ENCODE measurements at places on chromosomes 2 and 18.

DNA sequence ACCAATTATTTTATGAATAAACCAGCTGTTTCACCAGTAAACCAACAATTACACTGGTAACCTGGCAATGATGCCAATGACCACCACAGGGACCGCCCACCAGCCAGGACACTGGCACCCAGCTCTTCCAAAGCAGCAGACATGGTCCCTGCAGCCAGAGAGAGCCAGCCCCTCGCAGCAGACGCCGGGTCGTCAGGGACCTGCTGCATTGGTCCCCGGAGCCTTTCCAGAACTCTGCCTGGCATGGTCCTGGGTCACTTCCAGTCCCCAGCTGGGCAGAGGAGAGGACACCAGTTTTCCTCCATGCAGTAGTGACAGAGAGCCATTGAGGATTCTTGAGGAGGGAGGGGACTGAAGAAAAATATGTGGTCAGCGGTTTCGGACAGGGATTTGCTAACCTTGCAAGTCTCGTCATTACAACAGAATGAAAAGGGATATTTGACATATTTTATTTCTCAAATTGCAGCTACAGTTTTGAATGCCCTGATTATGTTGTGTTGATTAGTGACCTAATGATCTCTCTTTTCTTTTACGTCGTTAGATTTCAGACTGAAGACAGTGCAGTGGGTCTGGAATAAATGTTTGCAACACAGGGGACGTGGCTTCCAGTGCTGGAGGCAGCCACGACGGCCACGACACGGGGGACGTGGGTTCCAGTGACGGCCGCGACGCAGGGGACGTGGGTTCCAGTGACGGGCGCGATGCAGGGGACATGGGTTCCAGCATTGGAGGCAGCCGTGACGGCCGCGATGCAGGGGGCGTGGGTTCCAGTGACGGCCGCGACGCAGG, 154.5 kb downstream of the TPO start:
- no peak for DNase-seq

- DNase-seq = peak; percentile 24
These were observed at the start of gene NCK2 for GRCh38 chr2:105744909-105745853. NCK2 (plus strand) TSS chr2:105744912; CDS start chr2:105855064, 110,152 bp downstream.

DNA sequence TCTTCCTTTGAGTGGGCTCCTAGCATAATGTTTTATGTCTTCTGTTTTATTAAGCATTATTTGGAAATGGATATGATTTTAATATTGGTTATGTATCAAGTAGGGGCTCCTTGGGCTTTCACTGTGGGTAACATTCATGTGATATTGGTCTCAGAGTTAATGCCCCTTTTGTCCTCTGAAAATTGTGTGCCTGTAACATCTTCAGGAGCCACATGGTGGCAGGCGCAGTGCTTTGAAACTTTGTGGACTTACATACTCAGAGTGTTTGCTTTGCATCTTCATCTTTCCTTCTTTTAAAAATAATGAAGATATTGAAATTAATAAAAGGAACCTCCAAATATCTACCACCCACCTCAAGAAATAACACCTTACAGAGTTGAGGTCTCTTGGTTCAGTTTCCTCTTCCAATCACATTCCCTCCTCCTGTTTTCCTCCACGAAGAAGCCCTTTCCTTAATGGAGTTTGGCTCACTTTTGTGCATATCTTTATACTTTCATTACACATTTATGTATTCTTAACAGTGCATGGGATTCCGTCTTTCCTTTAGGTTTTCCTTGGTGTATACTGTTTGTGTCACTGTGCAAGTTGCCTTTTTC, 73.5 kb downstream of the LIMS1 start:
- peak; percentile 33 for DNase-seq

GRCh38 chr18:10377956-10378355, 76.5 kb upstream of the APCDD1 start:
- no peak for DNase-seq

DNA sequence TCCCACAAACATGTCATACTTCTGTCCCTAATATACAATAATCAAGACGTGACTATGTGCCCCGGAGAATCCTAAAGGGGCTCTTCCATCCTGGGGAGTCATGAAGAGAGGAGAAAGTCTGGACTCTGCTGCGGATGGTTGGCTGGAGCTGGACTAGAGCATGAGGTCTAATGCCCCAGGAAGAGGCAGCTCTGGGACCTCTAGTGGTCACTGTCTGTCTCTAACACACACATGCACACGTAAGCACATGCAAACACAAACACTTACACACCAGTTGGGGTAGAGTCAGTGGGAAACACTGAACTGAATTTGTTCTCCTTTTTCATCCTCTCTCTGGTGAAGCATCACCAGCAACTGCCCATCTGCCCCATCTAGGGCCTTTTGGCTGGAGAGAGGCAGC, 271.6 kb downstream of the TDRD15 start:
- no peak for DNase-seq

- no peak for DNase-seq
These were observed 2.9 kb upstream of the BCL2L11 start for GRCh38 chr2:111117598-111118480.

DNA sequence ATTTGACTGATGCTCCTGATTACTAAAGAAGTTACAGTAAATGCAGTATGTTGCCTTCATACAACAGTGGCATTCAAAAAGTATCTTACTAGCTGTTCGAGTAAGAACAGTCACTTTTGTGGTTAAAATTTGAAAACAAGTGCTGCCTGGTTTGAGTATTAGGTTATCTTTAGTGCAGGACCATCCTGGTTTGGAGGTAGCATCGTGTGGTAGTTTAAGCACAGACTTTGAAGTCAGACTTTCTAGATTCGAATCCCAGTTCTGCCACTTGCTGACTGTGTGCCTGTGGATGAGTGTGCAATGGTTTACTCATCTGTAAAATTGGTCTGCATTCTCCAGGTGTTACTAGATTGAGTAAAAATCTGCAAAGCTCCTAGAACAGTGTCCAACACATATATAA, 96.8 kb downstream of the SGPP2 start:
- DNase-seq = no peak

- DNase-seq = no peak
These were observed 54.8 kb upstream of the DOCK10 start for GRCh38 chr2:225097035-225097434.

- DNase-seq = no peak
These were observed 25.9 kb downstream of the BOK start for GRCh38 chr2:241584436-241584835.

GRCh38 chr2:100246163-100247145, 75.8 kb downstream of the LONRF2 start:
- no peak for DNase-seq

GRCh38 chr18:9708057-9708433, at the start of gene RAB31:
RAB31 (plus strand) TSS chr18:9708301; CDS start chr18:9708406, 105 bp downstream.
- DNase-seq = no peak

- no peak for DNase-seq
These were observed 76.3 kb upstream of the GALNT3 start for GRCh38 chr2:165870346-165870745.

DNA sequence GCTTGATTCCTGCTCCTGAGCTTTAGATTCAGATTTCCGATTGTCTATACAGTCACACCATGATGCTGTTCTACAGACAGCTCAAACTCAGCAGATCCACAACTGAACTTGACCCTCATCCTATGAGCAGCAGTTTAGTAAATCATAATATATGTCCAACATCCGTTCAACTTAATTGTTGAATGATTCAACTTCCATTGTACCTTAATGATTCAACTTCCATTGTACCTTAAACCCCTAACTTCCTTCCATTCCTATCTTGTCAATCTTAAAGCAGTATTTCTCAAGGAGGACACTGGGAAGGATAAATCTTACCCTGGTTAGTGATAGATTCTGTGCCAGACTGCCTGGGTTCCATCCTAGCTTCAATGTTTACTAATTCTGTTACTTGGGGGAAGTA, 60.1 kb downstream of the PIGN start:
- no peak for DNase-seq

- no peak for DNase-seq
These were observed 57.5 kb downstream of the MCFD2 start for GRCh38 chr2:46857871-46858701.

DNA sequence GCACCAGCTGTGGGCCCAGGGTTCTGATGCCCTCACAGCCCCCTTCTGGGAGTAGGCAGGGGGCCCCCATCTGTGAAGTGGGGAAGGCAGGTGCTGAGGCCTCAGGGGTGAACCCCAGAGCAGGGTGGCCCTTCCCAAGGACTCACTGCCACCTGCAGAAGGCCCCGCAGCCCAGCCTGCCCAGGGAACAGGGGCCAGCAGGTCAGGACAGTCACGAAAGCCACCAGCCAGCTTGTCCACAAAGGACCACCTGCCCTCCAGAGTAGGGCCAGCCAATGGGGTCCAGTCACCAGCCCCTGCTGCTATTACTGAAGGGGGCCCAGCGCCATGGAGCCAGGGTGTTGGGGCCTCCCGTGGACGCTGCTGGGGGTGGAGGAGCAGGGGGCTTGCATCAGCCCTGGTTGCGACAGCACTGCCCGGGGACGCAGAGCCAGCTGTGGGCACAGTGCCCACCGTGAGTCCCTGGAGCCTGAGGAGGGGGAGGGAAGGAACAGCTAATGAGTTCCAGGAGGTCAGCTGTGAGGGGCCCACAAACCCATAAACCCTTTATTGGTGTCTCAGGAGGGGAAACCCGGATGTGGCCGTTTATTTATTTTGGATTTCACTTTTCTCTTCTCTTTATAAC, 11.5 kb upstream of the SNED1 start:
- no peak for DNase-seq

DNA sequence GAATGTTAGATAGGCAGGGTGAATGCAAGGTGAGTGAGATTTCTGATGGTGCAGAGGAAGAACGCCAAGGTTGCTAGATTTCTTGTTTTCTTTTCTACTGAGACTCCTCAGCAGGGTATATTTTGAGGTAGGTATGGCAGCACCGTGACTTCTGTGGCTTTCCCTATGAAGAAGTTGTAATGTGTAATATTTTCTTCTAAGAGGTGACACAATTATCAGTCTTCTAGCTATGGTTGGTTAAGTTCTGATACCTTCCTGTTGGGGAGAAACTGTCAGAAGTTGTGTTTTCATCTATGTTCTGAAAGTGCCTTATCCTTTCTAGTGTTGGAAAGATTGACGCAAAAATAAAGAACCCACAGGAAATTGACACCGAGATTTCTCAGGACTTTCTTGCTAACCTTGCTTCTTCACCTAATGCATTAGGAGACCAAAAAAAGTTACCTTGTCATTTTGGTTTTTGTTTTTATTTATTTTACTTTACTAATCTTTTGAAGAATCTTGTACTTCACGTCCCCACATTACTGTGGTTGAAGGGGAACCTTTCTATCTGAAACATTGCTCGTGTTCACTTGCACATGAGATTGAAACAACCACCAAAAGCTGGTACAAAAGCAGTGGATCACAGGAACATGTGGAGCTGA, 11.9 kb downstream of the IL18R1 start:
- DNase-seq = no peak

DNA sequence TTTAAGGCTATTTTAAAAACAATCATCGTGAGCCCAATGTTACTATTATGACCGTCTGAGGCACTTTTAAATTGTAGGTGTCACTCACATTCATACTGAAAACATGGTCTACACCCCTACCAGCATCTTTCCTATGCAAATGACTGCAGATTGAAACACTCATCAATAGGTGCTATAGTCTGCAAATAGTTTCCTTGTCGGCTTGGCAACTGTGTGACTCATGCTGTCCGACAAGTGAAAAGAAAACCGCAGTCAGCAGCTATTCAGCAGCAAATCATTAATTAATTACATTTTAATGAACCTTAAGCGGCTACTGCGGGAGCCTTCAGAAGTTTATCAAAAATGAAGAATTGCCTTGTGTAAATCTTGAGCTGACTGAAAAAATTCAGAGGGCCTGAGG, 134.4 kb downstream of the FIGN start:
- DNase-seq = no peak

DNA sequence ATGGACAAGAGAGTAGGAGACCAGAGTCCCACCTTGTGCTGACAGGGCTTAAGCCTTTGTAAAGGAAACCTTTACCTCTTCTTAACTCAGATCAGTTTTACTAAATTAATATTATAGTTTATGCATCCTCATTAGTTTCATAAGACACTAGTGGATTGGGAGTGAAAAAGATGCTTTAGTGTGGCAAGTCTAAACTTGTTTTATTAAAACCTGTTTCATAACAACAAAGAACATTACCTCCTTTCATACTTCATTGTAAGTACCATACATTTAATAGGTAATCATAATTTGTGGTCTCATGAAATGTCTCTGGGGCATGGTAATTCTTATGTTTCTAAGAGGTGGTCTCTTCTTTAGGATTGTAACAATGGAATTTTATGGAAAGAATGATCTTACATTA, 63.4 kb downstream of the PIKFYVE start:
- no peak for DNase-seq

DNA sequence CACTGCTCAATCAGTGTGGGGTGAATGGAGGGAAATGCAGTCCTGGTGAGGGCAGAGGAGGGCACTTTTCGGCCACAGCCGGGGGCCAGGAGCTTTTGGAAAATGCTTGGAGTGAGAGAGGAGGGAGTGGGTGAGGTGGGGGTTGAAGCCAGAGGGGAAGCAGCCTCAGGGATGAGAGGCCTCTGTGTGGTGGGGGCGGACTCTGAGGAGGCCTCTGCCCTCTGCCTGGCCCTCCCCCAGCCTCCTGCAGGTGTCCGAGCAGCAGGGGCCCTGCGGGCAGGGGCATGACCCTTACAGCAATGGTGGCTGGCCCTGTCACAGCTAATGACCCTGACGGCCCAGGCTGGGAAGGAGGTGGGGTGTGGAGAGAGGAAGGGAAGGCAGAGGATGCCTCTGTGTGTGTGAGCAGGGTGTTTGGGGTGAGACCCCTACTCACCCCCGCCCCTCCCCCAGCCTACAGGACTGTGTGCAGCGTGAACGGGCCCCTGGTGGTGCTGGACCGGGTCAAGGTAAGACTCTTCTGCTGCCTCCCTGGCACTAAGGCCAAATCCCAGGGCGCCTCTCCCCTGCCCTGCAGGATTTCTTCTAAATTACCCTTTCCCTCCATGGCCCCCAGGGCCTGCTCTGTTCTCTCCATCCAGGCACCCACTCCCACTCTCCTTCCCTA, 7.6 kb downstream of the ATP6V1B1 start:
- DNase-seq = no peak

DNA sequence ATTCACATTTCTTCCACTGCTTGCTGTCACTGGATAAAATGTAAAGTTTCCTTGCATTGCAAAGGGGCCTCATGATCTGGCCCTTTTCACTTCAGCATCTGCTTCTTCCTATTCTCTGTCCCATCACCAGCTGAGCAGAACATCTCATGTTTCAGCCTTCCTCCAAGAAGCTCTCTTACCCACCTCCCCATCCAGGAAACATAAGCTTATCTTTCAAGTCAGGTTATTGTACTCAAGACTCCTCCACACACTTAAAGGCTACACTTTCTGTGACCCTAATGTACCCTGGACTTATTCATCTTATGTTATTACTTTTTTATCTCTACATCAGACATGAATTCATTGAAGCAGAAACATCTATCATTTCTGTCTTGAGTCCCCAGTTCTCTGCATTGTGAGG, 230.5 kb downstream of the PMAIP1 start:
- no peak for DNase-seq

GRCh38 chr2:172348555-172349288, 78.7 kb upstream of the ITGA6 start:
- no peak for DNase-seq

GRCh38 chr18:27627927-27628326, 442.8 kb upstream of the CHST9 start:
- no peak for DNase-seq
